Activated CD4-positive, alpha-beta T cell treated with anti-CD3 and anti-CD28 coated beads, Interleukin-2, amount 10 ng/mL, durations not matched to agents 7 days and 5 days (primary cell): ENCODE measurements at places on chromosomes 3 and 15. TPM values are rescaled to one million over a fixed set of nuclear protein-coding genes. Genes with fewer than 3 reads are reported as not detected.

NR1I2 gene
- not detected for total RNA-seq

DUOXA2 gene
- not detected for total RNA-seq

CPEB1 gene
- not detected for total RNA-seq

GOLGA6L7 gene
- total RNA-seq: not detected

PLA2G4D gene
- total RNA-seq: not detected

FBXO40 gene
- total RNA-seq: not detected

- DNase-seq: no peak
Observed at GRCh38 chr15:41949401-41950126, 22.8 kb downstream of the EHD4 start.

- no peak for DNase-seq
Observed at GRCh38 chr3:197542741-197543454, 12.9 kb downstream of the BDH1 start.

DNA sequence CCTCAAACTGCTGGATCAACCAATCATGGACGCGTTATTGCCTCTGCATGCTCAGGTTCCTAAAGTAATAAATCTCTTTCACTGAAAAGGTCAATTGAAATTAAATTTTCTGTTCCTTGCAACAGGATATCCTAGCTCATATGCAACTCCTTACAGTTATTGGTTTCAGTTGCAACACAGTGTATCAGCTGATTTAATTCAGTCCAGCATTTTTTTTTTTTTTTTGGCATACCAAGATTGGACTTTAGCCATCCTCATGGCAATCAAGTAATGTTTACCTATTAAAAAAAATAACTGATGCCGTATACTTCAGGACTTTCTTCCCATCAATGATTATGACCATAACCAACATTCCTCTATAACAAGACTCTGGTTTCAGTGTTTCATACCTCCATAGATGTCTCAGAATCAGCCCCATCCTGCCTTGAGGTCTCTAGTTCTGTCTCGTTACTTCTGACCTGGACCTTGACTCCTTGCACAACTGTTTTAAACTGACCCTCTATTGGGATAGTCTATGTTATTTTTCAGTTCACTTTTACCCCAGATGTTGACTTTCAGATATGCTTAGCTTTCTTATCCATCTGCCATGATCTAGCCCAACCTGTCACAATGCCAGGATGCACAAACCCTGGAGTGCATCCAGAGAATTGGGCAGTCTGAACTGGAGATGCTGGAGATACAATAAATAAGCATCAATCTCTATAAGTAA, 265.0 kb upstream of the GADL1 start:
- no peak for DNase-seq

DNA sequence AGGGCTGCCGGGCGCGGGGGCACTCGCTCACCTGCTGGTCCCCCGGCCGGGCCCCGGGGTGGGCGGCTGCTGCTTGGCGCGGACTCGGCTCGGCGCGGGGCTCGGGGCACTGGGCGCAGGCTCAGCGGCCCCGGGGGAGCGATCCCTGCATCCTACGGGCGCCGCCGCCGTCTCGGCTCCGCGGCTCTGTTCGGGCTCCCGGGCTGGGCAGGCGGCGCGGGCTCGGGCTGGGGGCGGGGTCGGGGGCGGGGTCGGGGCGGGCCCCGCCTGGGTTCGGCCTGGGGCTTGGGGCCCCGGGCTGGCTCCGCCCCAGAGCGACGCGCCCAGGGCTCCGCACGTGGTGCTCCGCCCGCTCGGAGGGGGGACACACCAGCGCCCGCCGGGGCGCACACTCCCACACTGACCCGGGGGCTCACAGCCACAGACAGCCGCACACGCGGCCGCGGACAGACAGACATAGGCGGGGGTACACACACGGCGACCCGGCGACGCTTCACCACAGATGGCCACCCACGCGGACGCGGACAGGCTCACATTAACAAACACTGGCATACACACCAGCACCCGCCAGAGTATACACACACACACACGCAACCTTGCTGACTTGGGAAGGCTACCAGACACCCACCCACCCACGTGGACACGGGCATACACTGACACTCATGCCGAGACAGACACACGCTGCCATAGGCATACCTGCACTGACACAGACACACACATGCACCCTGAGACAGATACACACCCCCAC, at the start of gene SCN5A:
Gene SCN5A (minus strand): TSS at position 188 of the 748 bp plus-strand sequence. CDS start 16,380 bp downstream, outside the sequence.
- peak; percentile 48 for DNase-seq

DNA sequence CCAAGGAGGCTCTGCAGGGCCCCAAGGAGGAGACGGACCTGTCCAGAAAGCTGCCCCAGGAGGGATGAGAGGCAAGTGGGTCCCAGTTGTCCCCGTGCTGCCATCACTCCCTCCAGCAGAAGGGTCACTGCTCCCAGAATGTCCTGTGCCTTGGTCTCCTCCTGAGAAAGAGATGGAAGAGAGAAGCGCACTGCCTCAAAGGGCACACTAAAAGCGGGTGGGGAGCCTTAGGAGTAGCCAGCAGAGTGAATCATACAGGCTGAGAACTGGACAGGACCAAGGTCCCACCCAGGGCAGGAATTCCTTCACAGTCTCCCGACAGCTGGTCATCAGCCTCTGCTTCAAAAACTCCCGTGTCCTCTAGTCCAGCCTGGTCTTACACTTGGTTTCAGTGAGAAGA, 4.6 kb downstream of the THPO start:
- DNase-seq: no peak

GRCh38 chr3:184805351-184806038, 6.5 kb upstream of the VPS8 start:
- DNase-seq: no peak

DNA sequence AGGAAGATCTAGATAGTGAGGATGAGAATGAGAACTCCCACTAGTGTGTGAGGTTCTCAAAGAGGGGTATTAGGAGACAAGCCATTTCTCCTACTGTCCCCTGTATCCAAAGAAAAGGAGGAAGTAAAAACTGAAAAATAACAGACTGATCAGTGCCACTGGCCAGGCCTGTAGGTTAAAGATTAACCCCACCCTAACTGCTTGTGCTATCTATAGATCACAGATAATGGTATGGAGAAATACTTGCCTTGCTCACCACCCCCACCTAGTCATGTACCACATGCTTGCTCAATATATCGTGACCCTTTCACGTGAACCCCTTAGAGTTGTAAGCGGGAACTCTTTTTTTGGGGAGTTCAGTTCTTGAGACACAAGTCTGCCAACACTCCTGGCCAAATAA, 519.7 kb upstream of the FRG2C start:
- DNase-seq: no peak

- DNase-seq: no peak
Observed at GRCh38 chr3:142356818-142357217, 91.0 kb downstream of the XRN1 start.

DNA sequence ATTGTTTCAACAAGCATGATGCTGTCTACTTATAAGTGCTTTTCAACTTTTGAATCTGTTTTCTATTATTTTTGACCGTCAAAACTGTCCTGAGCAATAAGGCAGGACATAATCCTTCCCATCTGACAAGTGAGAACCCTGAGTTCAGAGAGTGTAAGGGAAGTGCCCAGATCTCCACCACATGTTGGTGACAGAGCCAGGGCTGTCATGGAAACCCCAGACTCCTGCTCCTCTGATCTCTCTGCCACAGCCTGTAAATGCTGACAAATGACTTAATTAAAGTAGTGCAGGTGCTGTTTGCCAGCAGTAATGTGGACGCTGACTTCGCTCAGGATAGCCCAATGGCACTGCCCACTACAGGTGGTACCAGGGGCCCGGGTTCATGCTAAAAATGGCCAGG, 40.3 kb downstream of the SPSB4 start:
- DNase-seq: no peak

GRCh38 chr3:160773722-160774121, 17.7 kb downstream of the PPM1L start:
- no peak for DNase-seq

DNA sequence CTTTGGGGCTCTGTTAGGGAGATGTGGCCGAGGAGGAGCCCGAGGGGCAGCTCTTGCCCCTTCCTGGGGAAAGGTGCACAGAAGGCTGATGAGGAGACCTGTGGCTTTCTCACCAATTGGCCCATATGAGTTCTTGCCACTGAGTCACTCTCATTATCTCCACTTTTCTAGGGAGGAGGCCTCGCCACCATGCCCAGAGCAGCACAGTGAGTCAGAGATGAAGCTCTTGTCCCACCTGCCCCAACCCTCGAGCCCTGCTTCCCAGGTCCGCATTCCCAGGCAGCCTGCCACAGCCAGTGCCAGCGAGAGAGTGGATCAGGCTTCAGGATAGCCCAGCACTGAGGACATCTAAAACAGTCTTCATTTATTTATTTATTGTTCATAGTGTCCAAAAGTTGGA, 53.5 kb downstream of the AMOTL2 start:
- DNase-seq: no peak

GRCh38 chr3:129616713-129617112, 10.2 kb upstream of the PLXND1 start:
- no peak for DNase-seq

DNA sequence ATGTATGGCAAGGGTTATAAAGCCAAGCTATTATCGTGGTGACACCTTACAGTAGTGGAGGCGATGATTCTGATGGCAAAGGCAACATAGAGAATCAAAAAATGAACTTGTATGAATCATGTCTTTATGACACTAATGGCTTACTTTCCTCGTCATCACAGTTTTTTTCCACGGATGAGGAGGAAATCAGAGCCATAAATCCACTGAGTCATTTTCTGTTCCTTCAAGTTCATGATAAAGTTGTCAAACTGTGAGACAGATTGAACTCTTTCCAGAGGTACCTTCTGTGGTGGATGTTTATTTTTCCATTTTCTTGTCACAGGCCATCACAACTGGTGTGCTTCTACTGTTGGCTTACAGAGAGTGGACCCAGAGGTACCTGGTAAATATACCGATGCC, 8.5 kb downstream of the TMEM212 start:
- no peak for DNase-seq

DNA sequence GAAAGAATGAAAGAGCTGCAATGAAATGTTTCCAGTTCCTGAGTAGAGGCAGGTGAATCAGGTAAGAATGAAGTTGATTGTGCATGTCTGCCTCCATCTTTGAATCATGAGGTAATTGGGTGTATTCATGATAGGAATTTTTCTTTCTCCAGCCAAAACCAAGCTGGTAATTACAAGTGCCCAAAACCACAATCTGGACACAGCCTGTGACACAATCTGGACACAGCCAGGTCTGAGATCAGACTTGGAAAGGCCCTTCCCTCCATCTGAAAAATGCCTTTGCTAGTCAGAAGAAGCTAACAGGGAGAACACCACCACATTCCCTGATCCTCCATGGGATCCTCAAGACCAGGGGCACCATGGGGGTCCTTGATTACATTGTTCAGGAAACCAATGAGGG, 338.5 kb upstream of the THBS1 start:
- no peak for DNase-seq

- DNase-seq: no peak
Observed at GRCh38 chr15:69170597-69170996, 10.2 kb downstream of the GLCE start.

GRCh38 chr3:184011937-184012889, 5.5 kb downstream of the ABCC5 start:
- DNase-seq: no peak

DNA sequence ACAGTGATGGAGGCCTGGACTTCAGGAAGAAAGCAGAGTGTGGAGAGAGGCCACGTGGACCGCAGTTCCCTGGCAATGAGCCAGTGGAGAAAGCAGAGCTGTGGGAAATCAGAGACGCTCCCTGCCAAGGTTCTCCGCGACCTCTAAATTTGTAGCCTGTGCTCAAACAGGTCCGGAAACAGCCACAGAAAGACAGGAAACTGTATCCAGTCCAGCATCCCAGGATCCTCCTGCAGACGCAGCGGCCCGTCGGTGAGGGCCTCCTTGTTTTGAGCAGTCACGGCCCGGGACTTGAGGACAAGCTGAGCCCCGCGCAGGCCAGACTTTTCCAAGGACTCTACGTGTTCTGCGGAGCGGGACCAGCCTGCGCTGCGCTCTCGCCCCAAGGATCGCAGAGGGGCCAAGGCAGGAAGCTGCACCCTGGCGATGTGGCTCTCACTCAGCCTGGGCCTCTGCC, 22.3 kb downstream of the RPSA start:
- DNase-seq: no peak

DNA sequence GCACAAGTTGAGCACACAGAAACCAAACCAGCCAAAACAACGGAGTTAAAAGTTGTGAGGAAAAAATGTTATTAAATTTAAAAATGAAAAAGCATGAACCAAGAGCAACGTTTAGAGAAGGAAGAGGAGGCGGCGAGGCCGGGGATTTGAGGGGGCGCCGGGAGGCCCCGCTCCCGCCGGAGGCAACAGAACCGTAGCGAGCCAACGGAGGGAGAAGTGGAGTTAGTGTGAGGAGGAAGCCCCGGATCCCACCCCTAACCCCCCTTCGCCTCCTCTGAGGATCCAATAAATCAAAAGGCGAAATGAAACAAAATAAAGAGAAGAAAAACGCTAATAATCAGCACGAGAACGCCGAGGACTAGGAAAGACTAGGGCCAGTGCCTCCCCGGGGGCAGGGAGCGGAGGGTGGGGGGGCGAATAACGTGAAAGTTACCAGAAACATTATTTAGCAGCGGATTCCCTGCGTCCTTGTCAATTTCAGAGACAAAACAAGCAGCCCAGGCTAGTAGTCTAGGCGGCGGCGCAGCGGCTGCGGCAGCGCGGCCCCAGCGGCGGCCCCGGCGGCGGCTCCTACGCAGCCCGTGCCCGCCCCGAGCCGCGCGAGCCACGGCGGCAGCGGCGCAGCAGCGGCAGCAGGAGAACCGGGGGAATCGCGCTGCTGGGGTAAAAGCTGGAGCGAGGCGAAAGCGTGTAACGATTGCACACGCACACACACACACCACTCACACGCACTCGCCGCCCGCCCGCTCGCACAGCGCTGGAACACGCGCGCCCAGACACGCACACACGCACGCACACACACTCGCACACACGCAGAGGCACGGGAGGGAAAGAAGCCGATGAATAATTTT, 1.7 kb downstream of the MEIS2 start:
- no peak for DNase-seq

- no peak for DNase-seq
Observed at GRCh38 chr3:109963831-109964230, 626.5 kb upstream of the DPPA4 start.

GRCh38 chr3:196650740-196651311, 11.3 kb downstream of the NRROS start:
- DNase-seq: no peak

GRCh38 chr15:32691689-32692038, 26.1 kb upstream of the GREM1 start:
- no peak for DNase-seq

GRCh38 chr3:79767905-79768267, at the start of gene ROBO1:
Gene ROBO1, minus strand, starts transcription at chr3:79767998.
- DNase-seq: no peak

DNA sequence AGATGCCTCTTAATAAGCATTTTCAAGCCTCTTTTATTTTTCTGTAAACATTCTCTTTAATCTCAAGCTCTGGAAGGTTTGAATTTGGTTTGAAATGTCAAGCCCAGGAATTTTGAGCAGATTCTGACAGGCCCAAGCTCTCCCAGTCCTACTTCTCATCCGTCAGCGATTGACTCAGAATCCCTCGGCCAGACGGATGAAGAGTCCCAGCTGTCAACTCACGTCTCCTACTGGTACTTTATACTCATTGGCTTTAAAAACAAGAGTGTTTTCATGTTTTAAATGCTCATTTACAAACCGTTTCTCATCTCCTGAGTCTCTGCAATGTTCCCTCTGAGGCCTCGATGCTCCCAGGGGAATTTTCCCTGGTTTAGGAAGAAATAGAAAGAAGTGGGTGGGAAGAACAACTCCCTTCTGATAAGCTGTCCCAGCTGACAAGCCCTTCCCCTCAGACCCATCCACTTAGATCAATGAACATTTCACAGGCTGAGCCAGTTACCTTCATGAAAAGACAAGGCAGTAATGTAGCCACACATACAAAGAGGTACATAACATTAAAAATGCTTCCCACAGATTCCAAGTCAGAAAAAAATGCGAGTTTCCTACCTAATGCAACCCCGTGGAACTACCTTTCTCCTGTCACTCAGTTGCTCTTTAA, 478.2 kb upstream of the DPH6 start:
- no peak for DNase-seq
